ENCODE measurements at places on chromosomes 4 and X.

DNA sequence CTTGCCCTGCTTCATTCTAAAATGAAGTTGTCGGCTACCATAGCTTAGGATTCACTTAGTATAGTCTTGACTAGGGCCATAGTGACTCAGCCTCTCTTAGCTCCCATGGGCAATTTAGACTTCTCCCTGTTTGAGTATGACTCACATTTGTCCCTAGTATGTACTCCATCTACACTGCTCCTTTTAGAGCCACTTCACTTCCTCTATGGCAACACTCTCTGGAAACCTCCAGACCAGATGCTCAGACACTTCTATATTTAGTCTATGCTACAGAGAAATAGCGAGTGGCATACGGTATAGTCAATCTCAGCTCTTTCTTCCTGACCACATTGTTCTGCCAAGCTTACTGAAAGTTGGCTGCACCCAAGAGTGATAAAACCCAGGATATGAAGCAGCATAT is 11.2 kb downstream of the MEPE start:
- no peak for DNase-seq

GRCh38 chr4:8639777-8640720 is 47.5 kb downstream of the CPZ start:
- DNase-seq = no peak

DNA sequence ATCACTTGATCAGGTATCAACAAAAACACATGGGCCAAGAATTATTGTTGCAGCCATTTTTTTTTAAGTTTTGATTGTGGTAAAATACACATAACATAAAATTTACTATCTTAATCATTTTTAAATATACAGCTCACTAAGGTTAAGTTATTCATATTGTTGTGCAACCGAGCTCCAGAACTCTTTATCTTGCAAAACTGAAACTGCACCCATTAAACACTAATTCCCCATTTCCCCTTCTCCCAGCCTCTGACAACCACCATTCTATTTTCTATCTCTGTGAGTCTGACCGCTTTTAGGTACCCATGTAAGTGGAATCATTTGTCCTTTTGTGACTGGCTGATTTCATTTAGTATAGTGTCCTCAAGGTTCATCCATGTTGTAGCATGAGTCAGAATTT is 126.2 kb upstream of the NDP start:
- no peak for DNase-seq

DNA sequence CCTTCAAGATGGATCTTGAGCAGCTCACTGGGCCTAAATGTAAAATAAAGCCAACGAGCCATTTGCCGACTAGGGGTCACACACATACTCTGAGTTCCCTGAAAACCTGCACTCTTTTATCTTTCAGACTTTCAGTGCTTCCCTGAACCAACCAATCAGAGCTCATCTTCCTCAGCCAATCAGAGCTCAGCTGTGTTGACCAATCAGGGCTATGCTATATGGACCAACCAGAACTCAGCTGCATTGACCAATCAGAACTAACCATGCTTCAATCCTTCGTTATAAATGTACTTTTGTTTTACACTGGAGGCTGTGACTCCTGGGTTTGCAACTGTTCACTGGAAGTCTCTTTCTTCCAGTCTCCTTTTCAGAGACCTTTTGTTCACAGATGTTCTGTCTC is 19.3 kb downstream of the SLC25A53 start:
- DNase-seq = no peak

GRCh38 chrX:106168107-106168506 is at the start of gene PWWP3B:
PWWP3B (plus strand) TSS chrX:106168305; CDS start chrX:106205433, 37,128 bp downstream.
- DNase-seq = no peak

GRCh38 chr4:2934077-2934812 is 29.0 kb downstream of the NOP14 start:
- DNase-seq = no peak

DNA sequence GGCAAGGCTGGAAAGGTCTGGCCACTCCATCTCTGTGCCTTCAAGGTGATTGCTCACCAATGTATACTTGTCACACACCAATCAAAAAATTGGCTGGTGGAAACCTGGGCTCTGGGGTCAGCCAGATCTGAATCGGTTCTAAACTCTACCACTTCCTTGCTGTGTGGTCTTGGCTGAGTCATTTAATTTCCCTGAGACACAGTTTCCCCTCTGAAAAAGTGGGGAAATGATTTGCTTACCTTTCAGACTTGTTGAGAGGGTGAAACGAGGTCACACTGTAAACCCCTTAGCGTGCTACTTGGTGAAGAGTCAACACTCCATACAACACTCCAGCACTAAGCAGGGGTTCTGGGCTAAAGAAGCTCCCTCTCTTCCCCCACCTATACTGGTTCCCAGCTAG is 252.3 kb upstream of the ZIC3 start:
- no peak for DNase-seq

DNA sequence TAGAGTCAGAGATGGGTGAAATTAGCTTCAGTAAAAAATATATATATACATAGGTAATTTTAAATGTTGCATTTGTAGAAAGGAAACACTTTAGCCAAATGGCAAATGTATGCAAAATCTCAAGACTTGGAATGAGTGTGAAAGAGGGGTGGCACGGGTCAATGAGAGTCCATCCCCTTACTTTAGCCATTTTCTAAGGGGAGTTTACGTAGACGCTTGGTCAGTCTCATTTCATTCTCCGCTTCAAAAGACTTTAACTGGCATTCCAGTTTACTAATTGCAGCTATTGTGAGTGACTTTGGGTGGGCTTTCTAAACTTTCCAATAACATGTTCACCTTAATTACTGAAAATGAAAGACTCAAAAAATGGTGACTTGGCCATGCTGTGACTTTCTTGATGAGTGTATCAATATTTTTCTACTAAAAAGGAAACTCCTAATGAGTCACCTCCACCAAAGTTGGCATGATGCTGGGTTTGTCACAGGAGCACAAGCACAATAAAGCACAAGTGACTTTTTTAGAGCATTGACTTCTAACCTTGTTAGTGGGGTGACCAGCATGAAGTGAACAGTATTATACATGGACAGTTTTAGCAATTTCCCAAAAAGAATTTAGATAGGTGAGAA is 356.0 kb upstream of the RASGEF1B start:
- no peak for DNase-seq

DNA sequence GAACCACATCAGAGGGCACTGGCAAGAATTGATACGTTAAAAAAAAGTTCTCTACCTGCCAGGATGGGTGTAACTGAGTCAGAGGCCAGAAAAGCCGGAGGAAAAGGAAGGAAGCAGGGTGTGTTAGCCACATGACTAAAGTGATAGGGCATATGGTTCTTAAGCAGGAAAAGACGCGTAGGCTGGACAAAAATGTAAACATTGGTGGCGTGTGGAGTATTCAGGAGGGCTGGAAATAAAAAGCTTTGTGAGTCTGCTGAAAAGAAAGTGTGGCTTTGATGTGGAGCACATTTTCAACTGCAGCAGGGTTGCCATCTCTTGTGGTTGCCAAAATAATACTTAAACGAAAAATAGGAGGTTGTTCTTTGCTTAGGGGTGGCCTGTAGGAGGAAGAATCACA is 186.5 kb upstream of the RPL34 start:
- DNase-seq = peak; percentile 36

DNA sequence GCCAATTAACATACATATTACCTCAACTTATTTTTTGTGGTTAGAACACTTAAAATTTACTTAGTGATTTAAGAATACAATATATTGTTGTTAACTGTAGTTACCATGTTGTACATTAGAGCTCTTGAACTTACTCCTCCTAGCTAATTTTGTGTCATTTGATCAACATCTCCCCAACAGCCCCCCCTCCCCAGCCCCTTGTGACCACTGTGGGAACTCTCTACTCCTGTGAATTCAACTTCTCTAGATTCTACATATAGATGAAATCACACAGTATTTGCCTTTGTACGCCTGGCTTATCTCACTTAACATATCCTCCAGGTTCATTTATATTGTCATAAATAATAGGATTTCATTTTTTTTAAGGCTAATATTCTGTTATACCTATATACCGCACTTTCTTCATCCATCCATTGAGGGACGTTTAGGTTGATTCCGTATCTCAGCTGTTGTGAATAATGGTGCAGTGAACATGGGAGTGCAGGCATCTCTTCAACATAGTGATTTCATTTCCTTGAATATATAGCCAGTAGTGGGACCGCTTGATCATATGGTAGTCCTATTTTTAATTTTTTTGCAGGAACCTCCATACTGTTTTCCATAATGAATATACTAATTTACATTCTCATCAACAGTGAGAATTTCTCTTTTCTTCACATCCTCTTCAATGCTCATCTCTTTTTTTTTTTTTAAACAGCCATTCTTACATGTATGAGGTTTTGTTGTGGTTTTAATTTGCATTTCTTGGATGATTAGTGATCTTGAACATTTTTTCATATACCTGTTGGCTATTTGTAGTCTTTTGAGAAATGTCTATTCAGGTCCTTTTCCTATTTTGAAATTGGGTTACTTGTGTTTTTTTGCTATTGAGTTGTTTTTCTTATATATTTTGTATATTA is 66.8 kb downstream of the RAPGEF2 start:
- DNase-seq = no peak

DNA sequence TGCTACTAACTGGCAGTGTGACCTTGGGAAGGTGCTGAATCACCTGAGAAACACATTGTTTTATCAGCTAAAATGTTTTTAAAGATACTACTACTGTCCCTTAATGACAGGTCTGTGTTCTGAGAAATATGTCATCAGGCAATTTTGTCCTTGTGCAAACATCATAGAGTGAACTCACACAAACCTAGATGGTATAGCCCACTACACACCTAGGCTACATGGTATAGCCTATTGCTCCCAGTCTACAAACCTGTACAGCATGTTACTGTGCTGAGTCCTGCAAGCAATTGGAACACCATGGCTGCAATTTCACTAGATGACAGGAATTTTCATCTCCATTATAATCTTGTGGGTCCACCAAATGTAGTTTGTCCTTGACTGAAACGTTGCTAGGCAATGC is 101.3 kb upstream of the GUCY1A1 start:
- no peak for DNase-seq

DNA sequence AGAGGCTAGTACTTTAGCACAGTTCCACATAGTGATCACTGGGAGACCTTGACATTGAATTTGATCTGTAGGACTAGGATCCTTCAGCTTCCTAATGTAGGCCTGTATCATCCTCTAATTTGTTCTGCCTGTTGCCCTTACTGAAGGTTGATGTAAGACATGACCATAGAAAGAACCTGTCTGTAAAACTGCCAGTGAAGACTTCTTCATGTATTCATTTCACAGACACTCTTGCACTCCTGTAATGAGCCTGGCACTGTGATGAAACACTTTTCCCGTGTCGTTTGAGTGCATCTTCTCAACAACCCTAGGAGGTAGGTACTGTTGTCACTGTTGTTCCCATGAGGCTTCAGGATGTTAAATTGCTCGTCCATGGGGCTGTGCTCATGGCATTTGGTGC is 14.7 kb downstream of the RAB9A start:
- DNase-seq = no peak

DNA sequence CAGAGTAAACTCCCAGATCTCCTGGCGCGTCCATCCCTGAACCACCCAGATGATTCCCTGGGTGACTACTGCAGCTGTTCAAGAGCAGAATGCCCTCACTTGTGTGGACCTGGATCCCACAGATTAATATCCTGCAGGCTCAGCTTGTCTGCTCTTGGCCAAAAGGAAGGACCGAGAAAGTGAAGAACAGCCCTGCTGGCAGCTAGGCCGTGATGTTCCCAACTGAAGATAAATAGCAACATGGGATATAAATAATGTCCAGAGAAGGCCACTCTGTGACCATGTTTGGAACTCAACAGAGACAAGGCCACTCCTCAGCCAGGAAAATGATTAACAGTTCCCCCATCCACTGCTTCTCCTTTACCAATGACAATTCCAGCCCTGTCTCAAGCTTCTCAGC is 21.5 kb downstream of the SUPT20HL2 start:
- no peak for DNase-seq

DNA sequence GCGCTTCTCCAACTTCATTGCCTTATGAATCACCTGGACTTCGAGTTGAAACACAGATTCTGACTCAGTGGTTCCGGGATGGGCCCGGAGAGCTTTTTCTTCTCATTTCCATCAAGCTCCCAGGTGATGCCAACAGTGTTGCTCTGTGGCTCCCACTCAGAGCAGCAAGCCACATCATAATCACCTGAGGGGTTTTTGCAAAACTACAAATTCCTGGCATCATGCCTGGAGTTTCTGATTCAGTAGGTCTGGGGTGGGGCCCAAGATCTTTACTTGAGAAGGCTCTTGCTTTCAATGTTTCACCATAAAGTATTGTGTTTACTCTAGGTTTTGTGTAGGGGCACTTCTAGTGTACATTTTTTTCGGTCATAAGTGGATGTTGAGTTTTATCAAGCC is 7.0 kb downstream of the MTM1 start:
- no peak for DNase-seq

DNA sequence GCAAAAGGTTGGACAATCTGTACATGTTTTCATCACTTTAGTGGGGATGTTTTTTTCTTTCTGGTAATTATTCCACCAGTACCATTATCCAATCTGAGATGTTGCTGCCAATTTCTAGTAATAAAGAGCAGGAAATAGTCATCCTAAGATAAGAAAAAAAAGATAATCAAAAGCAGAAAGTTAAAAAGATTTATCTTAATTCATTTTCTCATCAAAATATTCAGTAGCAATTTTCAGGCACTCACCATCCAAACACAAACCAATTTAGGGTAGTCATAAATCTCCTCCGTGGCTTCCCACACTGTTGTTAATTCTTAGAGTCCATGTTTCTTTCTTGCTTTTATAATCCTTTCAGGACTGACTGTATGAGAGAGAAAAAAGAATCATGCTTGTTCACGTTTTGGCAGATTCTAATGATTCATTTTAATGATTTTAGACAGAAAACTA is 263.7 kb upstream of the UGT8 start:
- DNase-seq = no peak

DNA sequence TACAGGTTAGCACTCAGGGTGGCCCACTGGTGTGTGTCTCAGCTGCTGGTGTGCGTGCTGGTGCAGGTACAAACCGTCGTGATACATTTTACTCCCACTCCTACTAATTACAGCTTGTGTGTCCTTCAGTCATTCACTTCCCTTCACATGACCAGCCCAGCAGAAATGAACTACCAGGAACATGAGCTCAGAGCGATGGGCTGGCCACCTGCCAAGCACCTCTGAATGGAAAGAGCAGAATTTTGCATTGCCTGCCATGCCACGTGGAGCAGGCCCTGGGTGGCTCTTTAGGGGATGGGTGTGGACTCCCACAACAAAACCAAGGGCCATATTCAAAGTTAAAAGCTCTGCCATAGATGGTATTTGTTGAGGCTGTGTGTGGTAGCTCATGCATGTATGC is 58.9 kb upstream of the PGM2 start:
- DNase-seq = no peak

DNA sequence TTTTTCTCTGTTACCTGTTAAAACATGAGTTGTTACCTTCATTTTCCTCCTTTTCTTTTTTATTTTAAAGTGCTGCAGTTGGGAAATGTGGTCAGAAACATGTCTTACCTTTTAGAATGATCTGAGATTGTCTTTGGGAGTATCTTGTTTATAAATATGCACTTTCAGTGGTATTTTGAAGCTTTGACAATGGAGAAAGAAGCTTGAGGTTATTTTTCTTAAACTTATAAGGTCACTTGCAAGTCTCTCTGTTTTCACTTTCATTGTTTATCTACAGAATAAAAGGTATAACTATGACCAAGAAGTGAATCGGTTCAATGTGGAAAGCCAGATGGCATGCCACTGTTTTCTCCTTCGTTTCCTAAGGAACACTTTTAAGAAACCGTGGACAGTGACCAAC is 167.5 kb upstream of the SLC7A11 start:
- no peak for DNase-seq
